ENCODE measurements at places on chromosomes 16 and 17.
A peak's percentile ranks its signal among the peaks of the same experiment; 100 is the strongest.

DNA sequence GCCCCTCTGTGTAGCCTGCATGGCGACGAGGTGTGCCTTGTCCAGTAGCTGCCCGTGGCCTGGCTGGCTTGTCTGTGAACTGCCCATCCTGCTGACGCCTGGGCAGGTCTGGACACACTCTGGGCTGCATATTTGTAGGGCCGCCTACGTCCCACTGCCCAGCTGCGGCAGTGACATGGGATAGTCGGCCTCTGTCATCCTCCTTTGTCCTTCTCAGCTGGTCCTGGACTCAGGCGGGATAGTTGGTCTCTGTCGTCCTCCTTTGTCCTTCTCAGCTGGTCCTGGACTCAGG lies 14.5 kb downstream of the CARD14 start:
- DNase-seq = no peak

DNA sequence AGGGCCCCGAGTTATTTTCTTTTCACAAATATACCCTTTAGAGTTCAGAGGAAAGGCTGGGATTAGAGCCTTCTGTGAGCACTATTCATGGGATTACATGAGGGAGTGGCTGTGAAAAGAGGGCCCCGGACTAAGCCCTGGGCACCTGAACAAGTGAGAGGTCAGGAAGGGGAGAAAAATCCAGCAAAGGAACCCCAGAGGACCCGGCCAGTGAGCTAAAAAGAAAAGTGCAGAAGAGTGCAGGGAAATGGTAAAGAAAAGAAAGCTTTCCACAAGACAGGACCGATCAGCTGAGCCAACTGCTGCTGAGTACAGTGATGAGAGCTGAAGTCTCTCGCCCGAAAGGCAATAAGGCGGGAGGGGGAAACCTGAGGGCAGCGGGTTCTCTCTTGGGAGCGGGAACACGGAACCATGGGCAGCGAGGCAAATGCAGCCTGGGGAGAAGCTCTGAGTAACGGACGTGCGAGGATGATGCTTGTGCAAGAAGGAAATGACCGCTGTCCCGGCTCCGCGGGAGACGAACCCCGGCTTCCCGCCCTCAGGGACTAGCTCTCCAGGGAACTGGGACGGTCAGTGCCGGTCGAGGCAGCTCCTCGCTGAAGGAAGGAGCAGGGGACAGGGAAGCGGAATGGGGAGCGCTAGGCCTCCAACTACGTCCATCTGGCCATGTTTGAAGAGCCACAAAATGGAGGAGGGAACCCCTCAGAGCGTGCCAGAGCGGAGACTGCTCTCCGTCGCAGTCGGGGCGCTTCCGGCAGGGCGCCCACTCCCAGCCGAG lies 665 bp upstream of the ALDH3A2 start:
- peak; percentile 56 for DNase-seq

DNA sequence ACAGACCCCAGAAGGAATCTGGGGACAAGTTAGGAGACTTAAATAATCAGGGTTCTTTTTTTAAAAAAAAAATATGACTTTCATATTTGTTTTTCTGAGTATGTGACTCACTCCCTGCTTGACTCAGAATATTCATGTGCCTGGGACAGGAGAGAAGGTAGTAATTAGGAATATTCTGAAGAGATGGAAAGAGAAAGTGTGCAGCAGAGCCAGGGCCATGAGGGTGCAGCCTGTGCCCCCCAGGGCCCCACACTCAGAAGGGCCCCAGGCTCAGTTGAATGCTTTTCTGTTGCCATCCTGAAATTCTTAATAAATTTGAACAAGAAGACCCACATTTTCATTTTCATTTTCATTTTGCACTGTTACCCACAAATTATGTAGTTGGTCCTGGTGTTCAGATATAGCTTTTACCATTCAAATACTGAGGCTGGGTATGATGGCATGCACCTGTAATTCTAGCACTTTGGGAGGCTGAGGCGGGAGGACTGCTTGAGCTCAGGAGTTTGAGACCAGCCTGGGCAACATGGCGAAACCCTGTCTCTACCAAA lies 11.5 kb upstream of the LONP2 start:
- DNase-seq = no peak

- DNase-seq = no peak
Measured at GRCh38 chr17:31452561-31453110, 61.2 kb downstream of the RAB11FIP4 start.

- DNase-seq = no peak
Measured at GRCh38 chr16:82751020-82751419, 124.3 kb downstream of the CDH13 start.

DNA sequence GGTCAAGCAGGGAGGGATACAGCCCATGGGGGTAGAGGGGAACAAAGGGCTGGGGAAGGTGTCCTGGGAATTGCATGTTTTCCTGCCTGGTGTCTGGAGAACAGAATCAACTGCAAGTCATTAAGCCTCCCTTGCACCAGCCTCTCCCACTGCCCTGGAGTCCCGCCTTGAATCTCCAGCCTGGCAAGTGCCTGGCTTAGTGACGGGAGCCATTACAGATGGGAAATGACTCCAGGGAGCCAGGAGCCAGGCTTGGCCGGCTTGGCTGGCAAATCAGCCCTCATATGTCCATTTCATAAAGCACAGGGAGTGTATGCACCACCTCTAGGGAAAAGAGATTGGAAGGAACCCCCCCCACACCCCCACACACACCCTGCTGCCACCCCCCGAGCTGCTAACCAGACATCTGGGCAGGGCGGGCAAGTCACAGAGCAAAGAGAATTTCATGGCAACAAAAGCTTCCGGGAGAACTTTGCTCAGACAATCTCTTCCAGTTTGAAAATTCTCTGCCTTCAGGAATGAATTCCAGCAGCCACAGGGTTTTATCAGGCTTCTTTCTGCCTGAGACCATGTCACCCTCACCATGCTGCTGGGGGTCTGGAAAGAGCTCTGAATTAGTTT lies 127.7 kb downstream of the NTN1 start:
- DNase-seq = no peak

DNA sequence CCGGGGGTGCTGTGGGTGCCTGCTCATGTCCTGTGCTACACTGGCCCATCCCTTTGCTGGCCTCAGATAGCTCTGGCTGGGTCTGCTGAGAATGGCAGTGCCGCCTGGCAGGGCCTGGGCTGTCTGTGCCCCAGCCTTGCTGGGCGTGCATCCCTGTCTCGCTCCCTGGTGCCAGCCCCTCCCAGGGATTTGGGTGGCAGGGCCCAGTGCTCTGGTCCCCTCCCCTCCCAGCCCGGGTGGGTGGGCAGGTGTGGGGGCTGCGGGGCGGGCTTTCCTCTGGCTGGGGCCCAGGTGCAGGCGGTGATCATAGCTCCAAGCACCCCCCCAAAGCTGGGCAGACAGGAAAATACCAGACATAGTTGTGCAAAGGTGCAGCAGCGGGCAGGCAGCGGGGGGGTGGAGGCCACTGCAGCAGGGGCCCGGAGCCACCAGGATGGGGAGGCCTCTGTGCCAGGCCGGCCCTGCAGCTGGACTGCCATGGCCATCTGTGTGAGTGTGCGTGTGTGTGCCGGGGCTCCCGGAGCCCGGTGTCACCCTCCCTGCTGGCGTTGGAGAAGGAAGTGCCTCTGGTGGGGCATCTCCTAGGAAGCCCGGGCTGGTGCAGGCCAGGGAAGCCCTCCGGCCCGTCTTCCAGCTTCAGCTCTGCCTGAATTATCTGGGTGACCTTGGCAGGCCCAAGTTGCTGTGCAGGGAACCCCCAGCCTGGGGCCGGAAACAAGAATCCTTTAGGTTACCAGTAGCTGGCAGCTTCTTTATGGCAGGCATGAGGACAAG lies 7.4 kb downstream of the GLIS2 start:
- DNase-seq = no peak

- no peak for DNase-seq
Measured at GRCh38 chr16:87918866-87919680, 17.3 kb downstream of the CA5A start.

- no peak for DNase-seq
Measured at GRCh38 chr16:12057266-12057665, 80.7 kb downstream of the SNX29 start.

DNA sequence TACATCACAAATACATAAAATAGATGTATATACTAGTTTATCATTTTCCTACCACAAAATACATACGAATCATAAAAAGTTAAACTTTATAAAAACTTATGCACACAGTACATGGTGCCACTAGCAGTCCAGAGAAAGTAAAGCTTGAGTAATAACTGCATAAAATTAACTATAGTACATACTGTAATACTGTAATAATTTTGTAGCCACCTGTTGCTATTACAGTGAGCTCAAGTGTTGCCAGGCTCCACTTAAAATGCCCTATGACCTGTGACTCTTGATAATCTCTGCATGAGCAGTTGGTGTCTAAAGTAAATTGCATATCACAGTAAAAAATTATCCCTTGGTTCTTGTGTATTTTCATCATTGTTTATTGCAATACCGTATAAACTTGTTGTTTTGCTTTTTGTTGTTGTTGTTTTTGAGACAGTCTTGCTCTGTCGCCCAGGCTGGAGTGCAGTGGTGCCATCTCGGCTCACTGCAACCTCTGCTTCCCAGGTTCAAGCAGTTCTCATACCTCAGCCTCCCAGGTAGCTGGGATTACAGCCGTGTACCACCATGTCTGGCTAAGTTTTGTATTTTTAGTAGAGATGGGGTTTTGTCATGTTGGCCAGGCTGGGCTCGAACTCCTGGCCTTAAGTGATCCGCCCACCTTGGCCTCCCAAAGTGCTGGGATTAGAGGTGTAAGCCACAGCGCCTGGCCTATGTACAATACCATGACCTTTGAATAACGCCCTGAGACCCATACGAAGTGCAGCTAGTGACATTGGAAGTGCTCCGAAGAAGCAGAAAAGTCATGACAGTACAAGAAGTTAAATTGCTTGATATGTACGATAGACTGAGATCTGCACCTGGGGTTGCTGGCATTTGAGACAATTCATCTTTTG lies 6.6 kb downstream of the LUC7L3 start:
- no peak for DNase-seq

- no peak for DNase-seq
Measured at GRCh38 chr17:55433029-55433628, 11.5 kb upstream of the MMD start.

- no peak for DNase-seq
Measured at GRCh38 chr16:78755751-78756661, 656.6 kb downstream of the WWOX start.

GRCh38 chr16:66135421-66135831 lies 231.1 kb upstream of the CDH5 start:
- DNase-seq = no peak

GRCh38 chr17:57357392-57357784 lies 101.1 kb downstream of the MSI2 start:
- DNase-seq = no peak
